ENCODE measurements at places on chromosomes 7 and 10.

DNA sequence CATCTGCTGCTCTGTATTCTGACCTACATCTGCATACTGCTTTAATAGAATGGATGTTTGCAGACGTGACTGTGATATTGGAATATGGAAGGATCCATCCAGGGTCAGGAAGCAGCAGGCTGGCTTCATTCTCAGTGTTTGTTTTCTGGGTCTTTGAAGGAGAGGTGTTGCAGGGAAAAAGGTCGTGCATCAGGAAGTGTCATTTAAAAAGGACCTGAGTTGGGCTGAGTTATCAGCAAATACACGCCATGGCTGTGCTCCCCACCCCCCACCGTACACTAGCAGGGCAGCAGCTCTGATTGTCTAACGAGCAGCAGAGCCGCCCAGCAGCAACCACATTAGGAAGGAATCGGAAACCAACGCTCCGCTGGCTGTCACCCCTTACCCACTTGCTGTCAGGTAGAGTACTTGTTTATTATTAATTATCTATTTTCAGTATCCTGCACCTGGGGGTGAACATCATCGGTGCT, 63.1 kb upstream of the STEAP1B start:
- no peak for DNase-seq

DNA sequence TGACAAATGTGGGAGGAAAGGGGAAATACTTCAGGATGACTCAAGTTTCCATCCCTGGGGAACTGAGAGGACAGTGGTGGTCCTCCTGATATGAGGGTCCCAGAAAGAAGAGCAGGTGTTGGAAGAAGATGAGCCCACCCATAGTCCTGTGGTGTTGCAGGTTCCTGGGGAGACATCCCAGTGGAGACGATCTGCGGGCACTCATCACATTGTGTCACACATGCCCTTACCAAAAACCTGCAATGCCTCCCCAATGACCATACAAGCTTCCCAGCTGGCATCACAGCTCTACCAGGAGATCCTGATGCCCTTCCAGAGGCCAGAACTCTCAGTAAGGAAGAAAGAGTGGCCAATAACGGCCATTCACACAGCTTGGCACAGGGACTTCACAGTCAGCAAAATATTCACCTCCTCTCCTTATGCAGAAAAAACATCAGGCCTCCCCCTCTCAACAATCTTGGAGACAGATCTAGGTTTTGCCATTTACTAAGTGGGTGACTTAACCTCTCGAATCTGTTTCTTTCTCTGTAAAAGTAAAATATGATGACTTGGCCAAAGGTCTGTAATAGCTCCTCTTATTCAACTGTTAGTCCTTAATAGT, 9.0 kb downstream of the PUS7 start:
- no peak for DNase-seq

DNA sequence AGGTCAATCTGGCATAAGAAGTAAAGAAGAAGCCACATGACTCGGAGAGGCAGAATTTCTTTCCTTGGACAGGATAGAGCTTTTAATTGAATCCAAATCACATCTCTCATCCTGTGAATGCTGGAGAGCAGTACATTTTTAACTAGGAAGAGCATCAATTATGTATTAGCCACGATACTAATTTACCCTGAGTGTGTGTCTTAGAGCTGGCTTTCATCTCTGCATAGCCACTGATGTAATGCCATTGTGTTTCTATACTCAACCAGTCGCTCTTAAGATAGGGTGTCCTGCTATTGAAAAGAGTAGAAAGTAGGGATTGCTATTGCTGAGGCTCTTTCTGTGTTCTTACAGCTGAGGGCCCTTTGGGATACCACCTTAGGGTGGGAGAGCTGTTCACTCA, 280.3 kb downstream of the AUTS2 start:
- DNase-seq: no peak

DNA sequence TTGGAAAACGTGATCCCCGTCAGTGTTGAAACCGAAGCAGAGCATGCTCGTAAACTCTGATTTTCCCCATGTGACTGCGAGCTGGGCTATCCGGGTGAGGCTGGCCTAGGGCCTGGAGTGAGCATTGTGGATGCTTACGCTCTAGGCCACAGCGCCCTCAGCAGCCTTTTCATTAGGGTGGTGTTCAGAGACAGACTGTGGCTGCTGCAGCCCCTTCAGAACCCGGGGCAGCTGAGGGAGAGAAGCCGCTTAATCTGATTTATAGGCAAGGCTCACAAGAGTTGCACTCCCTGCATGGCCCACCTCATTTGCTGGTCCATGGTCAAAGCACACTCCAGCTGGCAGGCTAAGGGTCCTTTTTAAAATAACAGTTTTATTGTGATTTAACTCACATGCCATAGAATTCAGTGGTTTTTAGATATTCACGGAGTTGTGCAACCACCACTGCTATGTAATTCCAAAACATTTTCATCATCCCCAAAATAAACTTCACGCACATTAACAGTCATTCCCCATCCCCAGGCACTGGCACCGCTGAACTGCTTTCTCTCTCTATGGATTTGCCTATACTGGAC, 72.5 kb downstream of the SYPL1 start:
- DNase-seq: no peak

DNA sequence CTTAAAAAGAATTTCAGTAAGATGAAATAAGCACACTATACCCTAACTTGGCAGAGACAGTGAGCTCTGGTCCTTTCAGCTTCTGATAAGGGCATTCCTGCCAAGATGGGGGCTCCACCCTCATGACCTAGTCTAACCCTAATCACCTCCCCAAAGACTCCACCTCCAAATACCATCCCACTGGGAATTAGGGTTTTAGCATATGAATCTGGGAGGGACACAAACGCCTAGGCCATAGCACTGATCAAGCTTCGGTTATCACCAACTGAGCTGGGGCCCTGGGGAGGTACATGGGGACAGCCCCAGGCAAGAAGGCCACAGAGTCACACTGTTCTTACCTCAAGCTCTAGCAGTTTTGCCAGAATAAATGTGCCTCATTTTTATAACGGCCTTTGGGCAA, 31.4 kb downstream of the PALS2 start:
- DNase-seq: no peak

GRCh38 chr7:19437446-19437845, 271.4 kb downstream of the POLR1F start:
- DNase-seq: no peak

- no peak for DNase-seq
Observed at GRCh38 chr10:58367069-58367468, 18.1 kb upstream of the TFAM start.

- DNase-seq: no peak
Observed at GRCh38 chr10:5159126-5159525, 25.8 kb downstream of the AKR1C8 start.

DNA sequence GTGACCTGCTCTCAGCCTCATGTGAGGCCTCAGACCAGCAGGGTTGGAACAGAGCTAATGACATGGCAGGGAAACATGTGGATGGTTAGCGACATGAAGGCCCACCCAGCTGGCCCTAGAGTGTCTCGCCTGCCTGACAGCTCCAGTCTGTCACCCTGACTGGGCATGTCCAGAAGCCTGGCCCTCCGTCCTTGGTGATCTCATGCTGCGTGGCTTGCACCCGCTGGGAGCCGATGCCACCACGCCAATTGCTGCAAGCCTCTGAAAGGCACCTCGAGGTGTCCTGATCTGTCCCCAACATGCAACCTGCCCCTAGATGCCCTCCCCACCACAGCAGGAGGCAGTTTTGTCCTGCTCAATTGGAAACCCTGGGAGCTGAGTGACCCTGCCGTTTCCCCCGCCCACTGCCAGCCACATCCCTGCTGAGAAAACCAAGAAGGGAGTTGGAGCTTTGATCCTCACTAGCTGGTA, 27.8 kb upstream of the RET start:
- no peak for DNase-seq

DNA sequence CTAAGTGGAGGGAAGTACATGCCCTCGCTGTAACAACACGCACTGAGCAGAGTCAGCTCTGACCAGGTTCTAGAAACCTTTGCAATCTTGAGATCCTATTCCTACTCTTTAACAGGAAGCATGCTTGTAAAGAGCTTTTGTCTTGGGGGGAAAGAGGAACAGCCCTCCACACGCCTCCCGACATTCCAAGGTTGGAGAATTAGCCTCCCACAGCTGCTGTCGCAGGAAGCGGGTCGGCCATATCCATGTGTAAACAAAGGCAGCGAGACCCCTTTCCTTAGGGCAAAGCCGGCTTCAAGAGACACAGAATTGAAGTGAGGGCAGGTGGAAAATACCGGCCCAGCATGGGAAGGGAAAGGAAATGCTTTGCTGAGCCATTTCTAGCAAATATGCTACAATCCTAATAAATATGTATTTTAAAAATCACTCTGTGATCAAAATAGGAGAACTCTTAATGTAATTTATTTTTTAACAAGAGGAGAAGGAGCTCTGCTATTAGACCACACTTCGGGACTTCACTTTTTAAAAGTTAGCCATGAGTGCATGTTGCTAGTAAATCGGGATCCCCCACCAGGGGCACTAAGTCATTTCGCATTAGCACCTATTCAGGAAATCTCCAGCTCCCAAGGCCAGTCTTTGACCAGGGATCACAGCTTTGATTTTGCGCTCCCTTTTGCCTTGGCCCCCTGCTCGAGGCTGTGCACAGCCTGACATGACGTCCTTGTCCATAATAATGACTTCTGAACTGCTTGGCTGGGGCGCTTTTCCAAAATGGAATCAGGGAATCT, 55.9 kb downstream of the FAM204A start:
- DNase-seq: no peak

DNA sequence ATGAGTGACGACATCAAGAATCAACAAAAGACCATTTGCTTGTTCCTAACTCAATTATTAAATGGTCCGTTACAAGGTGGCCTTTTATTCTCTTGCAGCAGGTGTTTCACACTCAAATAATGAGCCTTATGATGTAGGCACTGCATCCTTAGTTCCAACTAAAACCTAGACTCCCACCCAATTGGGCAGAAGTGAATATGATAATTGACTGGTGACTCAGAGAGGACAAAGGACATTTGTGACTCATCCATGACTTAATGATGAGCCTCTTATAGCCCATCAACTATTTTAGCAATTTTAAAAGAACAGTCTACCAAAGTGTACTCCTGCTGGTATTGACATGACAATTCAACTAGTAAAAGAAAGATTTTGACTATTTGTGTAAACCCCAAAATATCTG, 1027.8 kb upstream of the PHF14 start:
- no peak for DNase-seq

DNA sequence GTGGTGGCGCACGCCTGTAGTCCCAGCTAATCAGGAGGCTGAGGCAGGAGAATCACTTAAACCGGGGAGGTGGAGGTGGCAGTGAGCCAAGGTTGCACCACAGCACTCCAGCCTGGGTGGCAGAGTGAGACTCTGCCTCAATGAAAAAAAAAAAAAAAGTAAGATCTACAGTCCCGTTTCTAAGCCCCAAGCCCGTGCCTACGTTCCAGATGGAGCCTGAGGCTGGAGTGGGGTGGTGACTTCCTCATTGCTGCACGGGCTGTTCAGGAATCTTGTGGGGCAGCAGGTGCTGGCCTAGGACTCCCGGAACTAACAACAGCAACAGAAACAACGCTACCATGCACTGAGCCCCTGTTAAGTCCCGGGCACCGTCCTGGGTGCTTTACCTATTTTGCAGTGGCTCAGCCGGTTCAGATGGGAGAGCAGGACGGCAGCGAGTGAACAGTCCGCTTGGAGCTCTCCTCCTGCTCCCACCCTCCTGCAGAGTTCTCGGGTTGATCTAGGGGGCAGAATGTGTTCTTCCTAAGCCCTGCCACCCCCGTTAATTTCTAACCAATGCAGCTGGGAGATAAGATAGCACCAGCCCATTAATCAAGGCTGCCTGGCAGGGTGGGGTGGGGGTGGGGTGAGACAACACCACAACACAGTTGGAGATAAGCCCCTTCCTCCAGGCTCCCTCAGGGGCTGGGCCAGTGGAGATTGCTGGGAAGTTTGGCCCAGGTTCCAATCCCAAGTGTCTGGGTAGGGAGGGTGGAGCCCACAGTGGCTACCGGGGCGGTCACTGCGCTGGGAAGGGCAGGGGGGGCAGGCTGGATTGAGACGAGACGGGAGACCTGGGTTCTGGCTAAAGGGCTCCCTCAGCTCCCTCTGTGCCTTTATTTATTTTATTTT, 17.0 kb upstream of the SFRP5 start:
- no peak for DNase-seq

DNA sequence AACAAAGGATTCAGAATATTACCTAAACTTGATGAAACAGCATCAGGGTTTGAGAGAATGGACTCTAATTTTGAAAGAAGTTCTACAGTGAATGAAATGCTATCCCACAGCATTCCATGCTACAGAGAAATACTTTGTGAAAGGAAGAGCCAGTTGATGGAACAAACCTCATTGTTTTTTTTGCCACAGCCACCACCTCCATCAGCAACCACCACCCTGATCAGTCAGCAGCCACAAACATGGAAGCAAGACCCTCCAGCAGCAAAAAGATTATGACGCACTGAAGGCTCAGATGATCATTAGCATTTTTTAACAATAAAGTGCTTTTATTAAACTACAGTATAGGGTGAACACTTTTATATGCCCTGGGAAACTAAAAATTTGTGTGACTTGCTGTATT, 98.7 kb downstream of the LRRC4 start:
- DNase-seq: no peak

DNA sequence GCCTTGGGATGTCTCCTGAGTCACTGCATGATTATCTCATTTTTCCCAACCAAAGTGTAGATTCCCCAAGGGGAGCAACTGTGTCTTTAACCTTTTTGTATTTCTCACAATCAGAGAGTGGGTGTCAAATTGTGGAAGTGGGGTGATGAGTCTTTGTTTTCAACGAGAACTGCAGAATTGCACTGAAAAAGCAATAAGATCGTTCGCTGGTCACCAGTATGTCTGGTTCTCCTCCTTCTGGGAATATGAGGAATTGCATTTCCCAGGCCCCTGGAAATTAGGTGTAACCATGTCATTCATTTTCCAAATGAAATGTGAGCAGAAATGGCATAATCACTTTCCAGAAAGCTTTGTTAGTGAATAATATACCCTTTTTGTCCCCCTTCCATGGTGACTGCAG, 326.9 kb downstream of the GPAM start:
- DNase-seq: no peak

- DNase-seq: no peak
Observed at GRCh38 chr10:123563581-123563855, 102.6 kb upstream of the GPR26 start.

GRCh38 chr10:44389556-44389955, 4.7 kb upstream of the CXCL12 start:
- DNase-seq: no peak

DNA sequence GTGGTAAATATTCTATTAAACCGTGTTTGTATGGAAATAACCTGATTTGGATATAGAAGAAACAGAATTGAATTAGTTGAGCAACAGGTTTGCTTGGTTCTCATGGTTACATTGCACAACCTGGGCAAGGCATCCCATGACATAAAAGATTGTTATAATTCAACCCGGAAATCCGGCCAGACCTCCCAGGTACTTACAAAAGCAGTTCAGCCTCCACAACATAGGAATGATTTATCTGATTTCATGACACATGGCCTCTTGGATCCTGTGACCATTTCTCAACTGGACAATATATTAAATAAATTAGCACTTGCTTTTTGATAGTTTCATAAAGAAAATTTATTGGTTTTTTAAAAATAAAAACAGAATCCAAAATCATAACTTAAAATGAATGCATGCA, 55.1 kb upstream of the PTPN12 start:
- DNase-seq: no peak
